ENCODE measurements at places on chromosomes 5 and 9.

GRCh38 chr5:88940713-88941112 is 57.7 kb upstream of the MEF2C start:
- DNase-seq, result no peak

DNA sequence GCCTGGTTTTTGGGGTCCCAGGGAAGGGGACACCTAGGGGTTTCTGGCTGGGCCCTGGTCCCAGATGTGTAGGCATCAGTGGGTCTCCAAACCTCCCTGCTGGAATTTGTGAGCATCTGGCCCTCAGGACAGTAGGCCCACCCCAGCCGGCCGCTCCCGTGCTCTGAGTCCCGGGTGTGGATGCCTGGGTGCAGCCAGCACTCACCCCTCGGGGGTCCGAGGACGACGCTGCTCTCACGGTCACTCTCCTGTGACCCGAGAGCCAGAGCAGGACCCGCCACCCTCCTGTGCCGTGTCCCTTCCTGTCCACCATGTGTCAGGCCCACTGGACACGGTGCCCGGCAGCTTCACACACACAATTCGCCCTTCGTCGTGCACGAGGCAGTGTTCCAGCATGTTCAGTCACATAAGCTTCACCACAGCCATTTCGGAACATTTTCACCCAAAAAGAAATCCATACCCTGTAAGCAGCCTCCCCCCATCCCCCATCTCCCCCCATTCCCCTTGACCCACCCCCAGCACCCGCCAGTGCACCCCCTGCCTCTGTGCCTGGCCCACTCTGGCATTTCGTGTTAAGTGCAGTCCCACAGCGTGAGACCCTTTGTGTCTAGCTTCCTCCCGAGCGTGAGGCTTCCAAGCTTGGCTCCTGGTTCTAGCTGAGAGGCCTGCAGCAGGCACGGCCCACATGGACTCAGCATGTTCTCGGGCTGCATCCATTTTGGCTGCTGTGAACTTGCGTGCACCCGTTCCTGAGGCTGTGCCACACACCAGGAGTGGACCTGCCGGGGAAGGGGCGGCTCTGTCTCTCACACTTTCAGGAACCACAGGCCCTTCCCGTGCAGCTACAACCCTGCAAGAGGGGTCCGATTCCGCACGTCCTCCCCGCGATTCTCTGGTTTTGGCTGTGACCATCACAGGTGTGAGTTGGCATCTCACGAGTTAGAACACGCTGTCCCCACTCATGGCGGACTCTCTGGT is 40.5 kb downstream of the NKD2 start:
- DNase-seq, result no peak

DNA sequence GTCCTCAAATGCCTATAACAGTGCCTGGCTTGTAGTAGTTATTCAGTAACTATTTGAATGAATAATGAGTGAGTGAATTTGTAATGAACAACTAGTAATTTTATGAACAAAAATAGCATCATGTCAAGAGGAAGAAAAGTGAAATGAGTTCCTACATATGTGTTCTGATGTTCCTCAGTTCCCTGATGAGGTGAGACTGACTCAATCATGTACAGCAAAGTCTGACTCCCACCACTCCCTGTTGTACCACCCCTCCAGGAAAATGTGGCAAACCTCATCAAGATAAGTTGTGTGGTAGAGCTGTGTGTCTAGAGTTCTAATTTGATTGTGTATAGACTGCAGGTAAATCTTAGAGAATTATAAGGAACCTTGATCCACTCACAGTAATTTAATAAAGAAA is 201.6 kb downstream of the GOLPH3 start:
- DNase-seq, result no peak

DNA sequence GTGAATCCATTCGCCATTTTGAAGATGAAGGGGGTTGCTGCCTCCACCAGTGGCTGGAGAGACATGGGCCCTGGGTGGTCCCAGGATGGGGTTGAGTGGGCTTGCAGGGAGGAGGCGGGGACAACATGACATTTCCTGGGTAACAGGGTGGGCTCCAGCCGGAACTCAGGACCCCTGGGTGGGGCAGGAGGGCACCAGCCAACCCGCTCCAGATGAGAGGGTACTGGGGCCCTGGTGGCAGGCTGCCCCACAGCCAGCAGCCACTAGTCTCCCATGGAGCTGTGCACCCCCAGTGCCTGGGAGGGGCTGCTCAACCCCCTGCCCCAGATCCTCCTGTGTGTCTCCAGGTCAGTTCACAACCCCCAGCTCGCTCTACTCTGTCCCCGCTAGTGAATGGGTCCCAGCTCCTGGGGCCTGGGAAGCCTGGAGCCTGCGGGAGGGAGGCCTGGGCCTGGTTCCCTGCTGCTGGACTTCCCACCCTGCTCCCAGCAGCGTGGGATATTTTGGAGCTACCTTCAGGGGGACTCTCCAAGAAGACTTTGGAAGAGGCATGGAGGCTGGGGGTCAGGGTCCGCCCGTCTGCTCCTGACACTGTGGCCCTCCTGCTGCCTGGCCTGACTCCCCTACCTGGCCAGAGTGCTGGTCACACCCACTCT is 55.9 kb downstream of the AHRR start:
- no peak for DNase-seq

DNA sequence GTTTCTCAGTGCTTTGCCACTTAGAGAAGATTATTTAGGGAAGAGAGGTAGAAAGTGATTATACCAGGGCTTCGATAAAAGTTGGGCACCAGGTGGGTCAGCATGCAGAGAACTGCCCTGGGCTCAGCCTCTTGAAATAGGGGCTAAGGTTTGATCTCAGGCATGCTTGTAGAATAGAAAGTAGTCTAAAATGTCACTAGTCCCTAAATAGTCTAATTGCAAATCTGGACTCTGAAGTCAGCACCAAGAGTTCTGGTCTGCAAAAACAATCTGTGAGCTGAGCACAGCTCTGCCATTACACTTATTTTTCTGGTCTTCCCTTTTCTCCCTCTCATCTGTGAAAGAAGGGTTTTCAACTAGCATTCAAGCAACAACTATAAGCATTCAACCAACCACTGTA is 248.0 kb downstream of the SMARCA2 start:
- DNase-seq, result no peak

DNA sequence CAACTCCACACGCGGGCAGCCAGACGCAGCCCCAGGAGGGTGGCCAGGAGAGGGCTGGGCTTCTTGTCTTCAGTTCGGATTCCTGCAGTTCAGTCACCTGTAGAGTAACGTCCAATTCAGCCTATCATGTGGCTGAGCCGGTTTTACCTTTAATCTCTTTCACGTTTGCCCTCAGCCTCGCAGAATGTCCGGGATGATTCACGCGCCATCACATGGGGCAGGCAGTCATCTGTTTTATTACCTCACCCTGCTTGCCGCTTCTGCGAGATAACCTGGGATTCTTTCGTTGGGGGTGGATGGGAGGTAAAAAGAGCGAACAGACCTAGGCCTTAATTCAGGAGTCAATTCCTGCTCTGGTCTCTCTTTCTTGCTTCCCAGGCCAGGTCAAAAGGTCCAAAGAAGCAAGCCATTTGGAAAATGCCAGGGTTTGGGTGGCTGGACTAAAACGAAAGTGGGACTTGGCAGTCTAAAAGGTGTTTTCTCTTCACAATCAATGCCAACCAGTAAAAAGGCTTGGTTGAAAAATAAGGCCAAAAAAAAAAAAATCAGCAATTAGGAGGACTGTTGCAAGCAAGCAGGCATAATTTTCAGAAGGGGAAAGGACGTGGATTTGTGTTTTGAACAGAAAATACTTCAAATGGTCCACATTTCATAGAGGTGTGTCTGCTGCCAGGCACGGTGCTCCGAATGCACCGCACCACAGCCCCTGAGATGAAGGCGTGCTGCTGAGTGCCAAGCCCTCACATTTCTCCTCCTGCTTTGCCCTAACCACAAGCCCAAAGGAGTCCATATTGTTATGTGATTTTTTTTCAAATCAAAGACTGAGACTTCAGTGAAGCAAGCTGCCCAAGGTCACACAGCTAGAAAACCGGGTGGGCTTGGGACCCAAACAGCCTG is 2.8 kb upstream of the WWC1 start:
- DNase-seq, result no peak

- DNase-seq, result no peak
Observed at GRCh38 chr5:10161778-10162177, 87.9 kb downstream of the ATPSCKMT start.

GRCh38 chr9:113370806-113371325 is 5.9 kb downstream of the HDHD3 start:
- no peak for DNase-seq

GRCh38 chr9:34382879-34383278 is 6.2 kb upstream of the MYORG start:
- DNase-seq, result no peak

GRCh38 chr9:95081998-95082397 is 235.5 kb downstream of the FANCC start:
- DNase-seq, result no peak

GRCh38 chr5:79702606-79703380 is 13.2 kb downstream of the CMYA5 start:
- no peak for DNase-seq

DNA sequence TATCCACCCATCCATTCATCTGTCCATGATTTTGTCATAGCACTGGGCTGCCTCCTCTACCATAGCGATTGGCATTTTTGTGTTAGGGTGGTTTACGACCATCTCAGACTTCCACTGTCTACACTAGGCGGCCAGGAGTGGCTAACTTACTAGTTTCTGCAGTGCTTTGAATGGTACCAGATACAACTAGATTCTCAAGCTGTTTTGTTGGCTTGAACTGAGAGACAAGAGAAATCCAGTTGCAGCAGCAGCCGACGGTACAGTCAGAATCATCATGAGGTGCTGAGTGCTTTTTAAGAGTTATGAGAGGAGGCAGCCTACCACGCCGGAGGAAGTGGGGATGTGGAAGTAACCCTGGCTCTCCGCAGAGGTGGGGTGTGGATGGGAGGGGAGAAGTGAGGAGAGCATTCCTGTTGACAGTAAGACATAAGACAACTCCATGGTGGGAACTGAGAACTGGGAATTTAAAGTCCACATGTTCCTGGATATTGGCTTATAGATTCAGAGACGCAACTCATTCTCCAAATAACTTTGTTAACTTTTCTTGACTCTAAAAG is 27.9 kb downstream of the COL5A1 start:
- no peak for DNase-seq

- DNase-seq, result no peak
Observed at GRCh38 chr9:100597236-100597635, 19.4 kb downstream of the CAVIN4 start.

- no peak for DNase-seq
Observed at GRCh38 chr9:81380504-81381359, 308.6 kb downstream of the TLE1 start.

- DNase-seq, result no peak
Observed at GRCh38 chr5:144468571-144468970, 297.9 kb downstream of the KCTD16 start.

- no peak for DNase-seq
Observed at GRCh38 chr5:1293416-1294205, 1.3 kb downstream of the TERT start.

DNA sequence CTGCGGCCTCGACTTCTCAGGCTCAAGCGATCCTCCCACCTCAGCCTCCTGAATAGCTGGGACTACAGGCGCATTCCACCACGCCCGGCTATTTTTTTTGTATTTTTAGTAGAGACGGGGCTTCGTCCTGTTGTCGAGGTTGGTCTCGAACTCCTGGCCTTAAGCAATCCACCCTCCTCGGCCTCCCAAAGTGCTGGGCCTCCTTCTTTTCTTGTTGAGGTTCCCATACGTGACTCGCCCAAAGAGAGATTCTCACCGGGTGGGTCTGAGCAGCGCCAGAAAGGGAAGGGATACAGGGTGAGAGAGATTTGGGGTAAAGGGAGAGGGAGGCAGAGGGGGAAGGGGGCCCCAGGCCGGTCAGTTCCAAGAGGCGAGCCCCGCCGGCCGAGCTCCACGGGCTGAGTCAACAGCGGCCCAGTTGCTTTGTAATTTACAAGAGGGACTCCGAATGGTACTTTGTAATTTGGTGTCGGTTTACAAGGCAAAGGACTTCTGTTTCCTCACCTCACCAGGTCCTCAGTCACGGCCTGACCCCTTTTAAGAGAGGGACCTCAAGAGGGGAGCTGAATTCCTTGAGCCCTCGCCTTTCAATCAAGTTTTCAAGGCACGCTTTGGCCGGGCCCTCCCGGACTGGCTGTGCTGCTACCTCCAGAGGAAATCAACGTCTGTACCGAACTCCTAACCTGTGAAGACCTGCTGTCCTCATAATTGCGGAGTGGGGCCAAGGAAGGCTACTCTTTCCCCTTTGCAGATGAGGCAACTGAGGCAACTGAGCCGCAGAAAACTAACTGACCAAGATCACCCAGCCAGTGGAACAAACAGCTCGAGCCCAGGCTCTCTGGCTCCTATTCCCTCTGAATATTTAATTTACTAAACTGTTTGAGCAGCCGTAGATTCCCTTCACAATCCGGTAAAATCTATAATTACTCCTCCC is 3.3 kb upstream of the DMRT2 start:
- no peak for DNase-seq

- DNase-seq, result no peak
Observed at GRCh38 chr9:107809871-107810460, 320.4 kb upstream of the KLF4 start.

DNA sequence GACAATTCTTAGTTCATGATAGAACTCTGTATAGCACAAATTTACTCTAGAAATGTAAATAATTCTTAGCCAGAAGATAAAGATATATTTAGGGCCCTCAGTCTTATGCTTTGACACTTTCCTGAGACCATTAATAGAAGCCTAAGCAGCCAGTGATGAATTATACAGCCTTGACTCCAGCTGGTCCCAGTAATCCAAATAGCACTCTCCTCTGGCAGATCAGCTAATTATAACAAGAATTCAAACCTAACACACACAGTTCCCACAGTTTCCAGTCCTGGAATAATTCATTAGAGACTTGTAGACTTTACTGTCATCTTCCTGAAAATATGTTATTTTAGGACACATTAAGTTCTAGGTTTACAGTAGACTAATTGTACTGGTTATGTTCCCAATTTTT is 50.4 kb downstream of the SHOC1 start:
- no peak for DNase-seq

DNA sequence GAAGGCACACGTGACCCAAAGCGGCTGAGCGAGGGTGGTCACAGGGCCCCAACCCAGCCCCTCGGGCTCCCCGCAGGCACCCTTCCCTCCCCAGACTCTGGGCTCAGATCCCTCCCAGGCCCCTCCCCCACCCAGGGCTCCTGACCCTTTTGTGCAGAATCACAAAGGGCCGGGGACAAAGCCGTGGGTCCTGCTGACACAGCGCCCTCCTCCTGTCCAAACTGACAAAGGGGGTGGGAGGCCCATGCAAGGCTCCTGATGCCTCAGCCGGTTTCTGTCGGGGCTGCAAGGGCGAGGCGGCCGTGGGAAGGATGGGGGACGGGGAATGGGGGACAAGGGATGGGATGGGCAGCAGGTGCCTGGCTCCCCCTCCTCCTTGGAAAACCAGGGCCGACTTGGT is 43.5 kb upstream of the UBAC1 start:
- DNase-seq, result no peak

All from activated T-helper 1 cell treated with Interleukin-2 at 50 U/mL for 16 hours (primary cell).